HEK293T (cell line): ENCODE measurements at places on chromosomes 1 and 21.

GRCh38 chr21:32712641-32713040 lies 15.2 kb downstream of the SYNJ1 start:
- no peak for DNase-seq

DNA sequence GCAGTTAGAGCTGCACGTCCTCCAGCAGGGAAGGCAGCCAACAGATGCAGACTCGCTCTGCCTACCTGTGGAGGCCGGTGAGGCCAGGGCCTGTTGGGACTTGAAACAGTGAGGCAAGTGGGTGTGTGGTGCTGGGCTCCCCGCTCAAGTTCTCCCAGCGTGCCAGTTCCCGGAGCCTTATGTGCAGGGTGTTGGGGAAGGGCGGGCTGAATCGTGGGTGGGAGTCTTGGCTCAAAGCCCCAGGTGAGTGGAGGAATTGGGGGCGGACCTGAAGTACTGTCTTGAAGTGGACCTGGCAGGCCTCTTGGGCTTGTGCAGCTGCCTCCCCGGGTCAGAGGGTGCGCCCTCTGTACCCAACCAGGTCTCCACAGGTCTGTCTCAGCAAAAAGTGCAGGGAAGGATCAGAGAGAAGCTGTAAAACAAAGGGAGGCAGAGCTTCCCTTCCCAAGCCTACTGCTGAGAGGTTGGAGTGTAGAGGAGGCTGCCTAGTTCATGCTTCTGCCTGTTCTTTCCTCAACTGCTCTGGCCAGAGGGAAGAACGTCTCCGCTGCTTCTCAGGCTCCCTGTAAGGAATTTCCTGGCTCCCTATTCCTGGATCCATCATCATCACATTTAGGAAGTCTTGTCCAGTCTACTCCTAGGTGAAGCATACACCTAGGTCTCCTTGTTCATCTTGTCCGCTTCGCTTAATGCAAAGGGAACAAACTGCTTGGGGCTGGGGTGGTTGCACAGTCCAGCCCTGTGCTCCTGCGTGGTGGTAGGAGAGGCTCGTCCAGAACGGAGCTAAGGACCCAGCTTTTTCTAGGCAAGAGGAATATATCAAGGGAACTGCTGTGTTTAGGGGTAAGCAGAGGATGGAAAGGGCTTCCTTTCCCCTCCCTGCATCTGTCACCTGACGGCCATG lies 14.9 kb downstream of the UTP11 start:
- DNase-seq = no peak

DNA sequence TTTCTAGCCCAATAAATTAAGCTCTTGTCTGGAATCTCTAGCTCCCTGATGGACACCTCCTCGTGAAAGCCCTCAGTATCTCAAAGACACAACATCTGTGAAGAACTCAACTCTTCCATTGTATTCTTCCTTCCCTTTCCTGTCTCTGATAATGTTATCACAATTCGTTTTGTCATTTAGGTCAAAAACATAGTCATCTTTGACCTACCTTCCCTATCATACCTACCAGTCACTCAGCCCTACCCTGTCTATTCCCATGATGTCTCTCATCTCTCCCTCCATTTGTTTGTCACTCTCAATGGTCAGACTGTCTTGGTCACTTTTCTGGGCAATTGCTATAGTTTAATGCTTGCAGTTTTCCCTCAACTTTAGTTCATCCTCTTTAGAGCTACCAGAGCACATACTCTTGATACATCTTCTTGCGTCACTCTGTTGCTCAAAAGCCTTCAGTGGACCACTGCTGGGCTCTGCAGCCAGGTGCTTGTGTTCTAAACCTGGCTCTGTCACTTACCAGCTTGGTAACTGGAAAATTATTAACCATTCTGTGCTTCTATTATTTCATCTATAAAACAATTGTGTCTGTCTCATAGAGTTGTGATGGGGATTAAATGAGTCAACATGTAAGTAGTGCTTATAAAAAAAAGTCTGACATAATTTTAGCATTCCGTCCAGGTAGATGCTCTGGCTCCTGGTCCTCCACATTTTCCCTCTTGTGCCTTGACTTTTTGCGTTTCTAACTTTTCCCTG lies 39.6 kb downstream of the DDR2 start:
- no peak for DNase-seq

DNA sequence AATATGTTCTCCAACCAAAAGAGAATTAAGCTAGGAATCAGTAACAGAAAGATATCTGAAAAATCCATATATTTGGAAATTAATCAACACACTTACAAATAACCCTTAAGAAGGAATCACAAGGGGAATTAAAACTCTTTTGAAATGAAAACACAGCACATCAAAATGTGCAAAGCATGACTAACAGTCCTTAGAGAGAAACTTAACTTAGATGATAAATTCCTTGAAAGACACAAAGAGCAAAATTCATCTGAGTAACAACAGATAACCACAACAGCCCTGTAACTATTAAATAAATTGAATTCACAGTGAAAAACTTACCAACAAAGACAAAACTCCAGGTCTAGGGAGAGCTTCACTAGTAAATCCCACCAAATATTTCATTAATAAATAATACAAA lies 283.8 kb downstream of the SDCCAG8 start:
- no peak for DNase-seq

DNA sequence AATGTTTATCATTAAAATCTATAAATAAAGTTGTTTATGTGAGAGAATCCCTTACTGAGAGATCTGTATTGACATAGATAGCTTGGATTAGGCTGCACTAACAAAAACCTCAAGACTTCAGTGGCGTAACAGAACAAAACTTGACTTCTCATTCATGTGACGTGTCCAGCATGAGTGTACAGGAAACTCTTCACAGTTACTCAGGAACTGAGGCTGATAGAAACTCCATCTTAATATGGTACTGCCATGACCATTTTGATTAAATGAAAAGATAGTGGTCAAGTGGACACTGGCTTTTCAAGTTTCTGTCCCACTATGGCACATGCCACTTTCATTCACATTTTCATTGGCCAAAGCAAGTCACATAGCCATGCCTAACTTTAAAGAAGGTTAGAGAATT lies 3.7 kb downstream of the ST3GAL3 start:
- no peak for DNase-seq

GRCh38 chr1:2231532-2232254 lies 3.6 kb downstream of the SKI start:
- peak; percentile 72 for DNase-seq

- DNase-seq = peak; percentile 71
Measured at GRCh38 chr1:36150296-36151133, 1.2 kb upstream of the TRAPPC3 start.

- no peak for DNase-seq
Measured at GRCh38 chr1:193960499-193960898, 774.1 kb upstream of the B3GALT2 start.

- no peak for DNase-seq
Measured at GRCh38 chr1:94621802-94622201, 80.2 kb upstream of the F3 start.

DNA sequence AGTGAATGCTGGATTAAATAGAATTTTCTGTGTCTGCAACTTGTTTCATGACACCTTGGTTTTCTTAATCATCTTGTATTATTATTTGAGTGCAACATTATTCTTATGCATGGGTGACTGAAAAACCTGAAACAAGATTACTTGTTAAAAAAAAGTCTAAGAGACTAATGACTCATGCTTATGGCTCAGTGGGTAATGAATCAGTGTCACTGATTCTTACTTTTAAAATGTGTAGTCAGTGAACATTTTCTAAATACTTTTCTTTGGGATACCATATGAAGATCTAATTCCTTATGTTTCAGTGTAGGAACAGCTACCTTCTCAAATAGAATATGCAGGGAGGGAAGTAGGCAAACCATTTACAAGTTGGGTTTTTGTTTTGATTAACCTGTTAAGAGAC lies 65.5 kb downstream of the PRKAA2 start:
- DNase-seq = no peak

DNA sequence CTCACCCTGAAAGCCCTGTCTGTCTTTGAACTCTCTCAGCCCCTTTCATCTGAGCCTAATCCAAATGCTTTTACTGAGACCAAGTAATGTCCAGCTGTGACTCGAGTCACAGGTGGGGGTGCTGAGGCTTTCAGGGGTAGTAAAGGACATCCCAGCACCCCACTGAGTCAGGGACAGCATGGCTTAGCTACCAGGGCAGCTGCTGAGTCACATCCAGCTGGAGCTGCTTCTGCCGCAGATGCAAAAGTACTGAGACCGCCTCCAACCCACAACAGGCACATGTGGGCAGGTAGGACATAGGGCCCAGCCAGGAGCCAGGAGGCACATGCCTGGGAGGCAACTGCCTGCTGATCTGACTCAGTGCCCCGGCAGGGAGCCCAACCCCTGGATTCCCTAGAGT lies 6.7 kb upstream of the VSIG8 start:
- DNase-seq = no peak

DNA sequence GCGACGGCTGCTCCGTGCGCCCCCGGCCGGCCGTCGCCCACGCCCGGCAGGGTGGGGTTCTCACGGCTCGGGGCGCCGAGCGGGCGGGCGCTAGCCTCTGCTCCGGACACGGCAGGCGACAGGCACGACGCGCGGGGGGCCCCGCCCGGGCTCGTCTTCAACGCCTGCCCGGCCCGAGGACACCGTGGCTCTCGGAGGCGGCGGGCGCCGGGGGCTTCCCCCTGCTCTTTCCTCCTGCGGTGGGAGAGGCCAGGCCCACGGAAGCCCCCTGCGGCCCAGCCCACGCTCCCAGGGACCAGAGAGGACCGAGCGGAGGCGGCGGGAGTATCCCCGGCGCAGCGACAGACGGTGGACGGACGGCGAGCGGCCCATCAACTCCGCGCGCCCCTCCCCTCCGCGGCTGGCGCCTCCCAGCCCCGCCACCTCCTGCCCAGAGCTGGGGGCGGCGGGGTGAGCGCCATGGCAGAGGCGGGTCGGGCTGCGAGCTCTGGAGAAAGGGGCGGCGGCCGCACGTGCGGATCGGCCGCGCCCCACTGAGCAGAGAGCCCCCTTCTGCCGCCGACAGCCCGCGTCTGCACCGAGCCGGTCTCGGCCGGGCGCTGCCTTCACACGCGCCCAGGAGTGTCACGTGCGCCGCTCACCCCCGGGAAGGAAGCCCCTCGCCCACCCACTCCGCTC lies at the start of the genes SHE and TDRD10:
SHE (minus strand) TSS at position 347 of the 678 bp plus-strand sequence. CDS start 386 bp downstream, outside the sequence.
TDRD10 (plus strand) TSS at position 154 of the 678 bp plus-strand sequence. CDS start 4,685 bp downstream, outside the sequence.
- DNase-seq = no peak

- DNase-seq = no peak
Measured at GRCh38 chr1:119762953-119763352, 5.8 kb downstream of the HMGCS2 start.

GRCh38 chr1:198183605-198184004 lies 26.8 kb downstream of the NEK7 start:
- no peak for DNase-seq

GRCh38 chr1:27353629-27354028 lies 11.8 kb downstream of the SYTL1 start:
- DNase-seq = no peak

DNA sequence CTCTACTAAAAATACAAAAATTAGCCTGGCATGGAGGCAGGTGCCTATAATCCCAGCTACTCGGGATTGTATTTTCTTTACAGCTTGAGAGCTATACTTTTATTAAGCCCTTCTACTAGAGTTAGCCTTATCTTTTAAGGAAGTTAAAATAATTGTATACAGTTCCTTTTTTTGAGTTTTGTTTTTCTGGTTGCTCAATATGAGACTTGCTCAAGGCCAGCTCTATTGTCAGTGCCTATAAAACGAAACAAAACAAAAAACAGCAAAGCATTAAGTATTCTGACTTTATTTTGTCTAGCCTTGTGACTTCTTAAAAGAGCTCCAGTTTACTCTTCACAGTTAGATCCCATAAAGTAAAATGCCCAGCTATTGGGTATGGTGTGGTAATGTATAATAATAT lies 17.2 kb downstream of the PKN2 start:
- no peak for DNase-seq

GRCh38 chr1:161427733-161428516 lies 60.2 kb upstream of the CFAP126 start:
- peak; percentile 67 for DNase-seq

- DNase-seq = peak; percentile 26
Measured at GRCh38 chr1:55749975-55750627, 534.9 kb upstream of the USP24 start.

DNA sequence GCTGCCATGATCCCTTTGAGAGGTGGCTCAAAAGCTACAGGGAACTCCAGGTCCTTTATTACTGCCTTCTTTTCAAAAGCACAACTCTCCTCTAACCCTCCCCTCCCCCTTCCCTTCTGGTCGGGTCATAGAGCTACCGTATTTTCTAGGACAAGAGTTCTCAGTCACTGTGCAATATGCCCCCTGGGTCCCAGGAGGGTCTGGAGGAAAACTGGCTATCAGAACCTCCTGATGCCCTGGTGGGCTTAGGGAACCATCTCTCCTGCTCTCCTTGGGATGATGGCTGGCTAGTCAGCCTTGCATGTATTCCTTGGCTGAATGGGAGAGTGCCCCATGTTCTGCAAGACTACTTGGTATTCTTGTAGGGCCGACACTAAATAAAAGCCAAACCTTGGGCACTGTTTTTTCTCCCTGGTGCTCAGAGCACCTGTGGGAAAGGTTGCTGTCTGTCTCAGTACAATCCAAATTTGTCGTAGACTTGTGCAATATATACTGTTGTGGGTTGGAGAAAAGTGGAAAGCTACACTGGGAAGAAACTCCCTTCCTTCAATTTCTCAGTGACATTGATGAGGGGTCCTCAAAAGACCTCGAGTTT lies 3.1 kb downstream of the BTG2 start:
- no peak for DNase-seq

DNA sequence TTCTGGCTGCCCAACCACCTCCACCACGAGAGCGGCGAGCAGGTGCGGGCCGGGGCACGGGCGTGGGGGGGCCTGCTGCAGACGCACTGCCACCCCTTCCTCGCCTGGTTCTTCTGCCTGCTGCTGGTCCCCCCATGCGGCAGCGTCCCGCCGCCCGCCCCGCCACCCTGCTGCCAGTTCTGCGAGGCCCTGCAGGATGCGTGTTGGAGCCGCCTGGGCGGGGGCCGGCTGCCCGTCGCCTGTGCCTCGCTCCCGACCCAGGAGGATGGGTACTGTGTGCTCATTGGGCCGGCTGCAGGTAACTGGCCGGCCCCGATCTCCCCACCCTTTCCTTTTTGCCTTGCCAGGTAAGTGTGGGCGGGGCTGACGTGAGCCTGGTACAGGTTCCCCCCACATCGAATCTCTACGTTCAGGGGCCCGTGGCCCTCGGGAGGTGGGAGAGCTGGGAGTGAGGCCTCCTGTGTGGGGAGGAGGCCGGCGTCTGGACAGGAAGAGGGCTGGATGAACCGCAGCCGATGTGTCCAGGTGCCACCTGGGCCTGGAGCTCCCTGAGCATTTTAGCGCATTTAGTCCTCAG lies 51.7 kb downstream of the COL18A1 start:
- no peak for DNase-seq
